ENCODE measurements at places on chromosomes 5 and 9. TPM values are rescaled to one million over a fixed set of nuclear protein-coding genes. Genes with fewer than 3 reads are reported as not detected.

- H3K4me1 ChIP-seq: no peaks in the 10 kb centered on the region
- H3K27ac ChIP-seq: no peak overlapping the region
- no peaks in the 10 kb centered on the region for H3K36me3 ChIP-seq
- H3K27me3 ChIP-seq: no peaks in the 10 kb centered on the region
Measured at GRCh38 chr9:19028835-19029451, 4.1 kb downstream of the SAXO1 start.

DNA sequence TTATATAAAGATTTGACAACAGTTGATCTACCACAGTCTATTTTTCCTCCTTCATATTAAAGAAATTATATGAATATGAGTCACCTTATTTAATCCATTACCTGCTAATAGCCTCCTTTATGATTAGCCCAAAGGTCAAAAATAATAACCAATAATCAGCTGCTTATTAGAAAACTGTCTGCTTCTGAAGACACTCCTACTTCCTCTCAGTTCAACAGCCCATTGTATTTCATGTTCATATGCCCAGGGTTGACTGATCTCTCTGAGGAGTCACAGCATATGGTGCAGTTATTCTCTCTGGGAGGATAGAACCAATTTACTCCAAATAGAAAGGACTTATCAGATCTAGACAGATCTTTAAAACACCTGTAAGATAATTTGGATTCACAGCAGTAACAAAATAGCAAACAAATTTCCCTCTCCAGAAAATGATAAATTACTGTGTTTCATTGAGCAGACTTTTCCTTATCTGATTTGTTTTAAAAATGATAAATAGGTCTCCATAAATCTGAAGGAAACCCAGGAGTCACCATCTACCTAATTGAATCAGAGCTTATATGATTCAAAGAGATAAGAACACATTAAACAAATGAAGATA is 180.4 kb upstream of the ITGA1 start:
- H3K4me3 ChIP-seq: no peak overlapping the region
- no peak for DNase-seq
- no peaks in the 10 kb centered on the region for H3K36me3 ChIP-seq
- H3K4me1 ChIP-seq: no peaks in the 10 kb centered on the region

Gene PCDHA9
- 0.02 TPM for polyA plus RNA-seq

DNA sequence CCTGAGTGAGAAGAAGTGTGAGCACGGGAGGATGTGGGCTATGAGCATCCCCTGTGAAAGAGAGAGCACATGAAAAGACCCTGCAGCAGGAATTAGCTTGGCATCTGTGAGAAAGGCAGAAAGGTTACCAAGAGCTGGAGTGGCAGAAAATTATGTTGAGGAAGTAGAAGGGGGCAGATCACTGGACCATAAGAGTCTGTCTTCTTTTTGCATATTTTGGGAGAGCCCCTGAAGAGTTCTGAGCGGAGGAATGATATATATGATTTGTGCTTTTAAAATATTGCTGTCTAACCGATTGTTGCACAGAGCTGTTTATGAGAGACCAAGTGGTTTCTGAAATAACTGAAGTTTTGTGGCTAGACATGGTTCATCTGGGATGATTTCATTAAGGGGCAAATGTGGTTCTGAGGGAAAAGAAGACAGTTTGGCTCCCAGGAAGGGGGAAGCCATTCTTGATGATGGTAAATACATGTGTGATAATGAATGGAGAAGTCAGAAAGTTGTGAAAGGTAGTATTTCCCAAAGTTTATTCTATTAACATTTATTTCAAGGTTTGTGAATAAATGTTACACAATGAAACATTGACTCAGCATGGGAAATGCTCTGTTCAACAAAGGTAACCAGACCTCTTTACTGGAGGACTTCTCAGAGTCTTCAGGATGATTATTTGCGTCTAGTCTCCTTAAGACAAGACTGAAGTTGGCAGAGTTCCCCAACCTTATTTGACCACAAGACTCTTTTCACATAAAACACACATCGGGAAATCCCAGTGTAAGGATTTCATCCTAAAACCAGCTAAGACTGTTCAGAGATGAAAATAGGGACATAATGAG is 31.5 kb upstream of the ADRB2 start:
- no peaks in the 10 kb centered on the region for H3K27me3 ChIP-seq
- H3K27ac ChIP-seq: no peak overlapping the region
- no peak overlapping the region for H3K4me3 ChIP-seq
- no peaks in the 10 kb centered on the region for H3K36me3 ChIP-seq
- H3K4me1 ChIP-seq: no peaks in the 10 kb centered on the region
- no peak for DNase-seq

DNA sequence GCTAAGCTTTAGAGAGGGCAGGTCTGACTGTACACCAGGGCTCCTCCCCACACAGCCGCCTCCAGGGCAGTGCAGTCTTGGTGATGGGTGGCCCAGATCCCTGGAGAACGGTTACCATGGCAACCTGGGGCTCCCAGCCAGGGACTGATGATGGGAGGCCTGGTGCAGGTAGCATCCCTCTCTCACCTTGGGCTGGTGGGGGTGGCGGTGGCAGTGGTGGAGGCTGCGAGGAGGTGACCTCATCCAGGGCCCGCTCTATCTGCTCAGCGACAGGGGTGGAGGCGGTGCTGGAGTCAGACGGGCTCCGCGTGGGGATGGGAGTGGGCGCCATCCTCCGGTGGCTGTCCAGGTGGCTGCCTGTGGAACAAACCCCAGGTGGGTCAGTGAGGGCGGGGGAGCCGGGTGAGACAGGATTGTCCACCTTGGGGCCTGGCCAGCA is 12.3 kb downstream of the PRR7 start:
- H3K36me3 ChIP-seq: peaks cover 58% of the 10 kb centered on the region
- peaks cover 57% of the 10 kb centered on the region for H3K4me1 ChIP-seq
- H3K27me3 ChIP-seq: no peaks in the 10 kb centered on the region
- peak overlapping the region; percentile 69 for H3K27ac ChIP-seq
- DNase-seq: peak; percentile 79

GRCh38 chr9:98101868-98102273 is 17.2 kb downstream of the TRIM14 start:
- no peaks in the 10 kb centered on the region for H3K4me1 ChIP-seq
- H3K4me3 ChIP-seq: no peak overlapping the region
- H3K27ac ChIP-seq: no peak overlapping the region
- H3K27me3 ChIP-seq: no peaks in the 10 kb centered on the region
- no peaks in the 10 kb centered on the region for H3K36me3 ChIP-seq

Gene FOXD4L5
- polyA plus RNA-seq: 0.05 TPM

DNA sequence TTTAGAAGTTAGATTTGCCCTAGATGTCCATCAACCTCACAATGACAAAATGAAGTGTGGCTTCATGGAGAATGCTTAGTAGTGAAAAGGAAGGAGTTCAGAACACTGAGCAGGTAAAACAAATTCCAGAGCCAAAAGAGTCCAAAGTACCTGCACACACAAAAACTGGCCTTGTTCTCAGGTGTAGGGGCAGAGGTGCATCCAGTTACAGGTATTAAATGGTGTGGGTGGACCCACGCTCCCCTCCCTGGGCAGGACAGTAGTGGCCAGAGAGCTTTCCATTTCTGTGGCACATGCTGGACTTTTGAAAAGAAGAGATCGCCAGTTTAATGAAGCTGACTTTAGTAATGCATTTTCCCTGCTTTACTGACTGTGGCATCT is 47.2 kb downstream of the SECISBP2 start:
- H3K36me3 ChIP-seq: peaks cover 21% of the 10 kb centered on the region
- no peak for DNase-seq
- H3K27ac ChIP-seq: no peak overlapping the region
- no peaks in the 10 kb centered on the region for H3K27me3 ChIP-seq
- no peaks in the 10 kb centered on the region for H3K4me1 ChIP-seq
- no peak overlapping the region for H3K4me3 ChIP-seq

- H3K4me1 ChIP-seq: no peaks in the 10 kb centered on the region
- peaks cover 4% of the 10 kb centered on the region for H3K27me3 ChIP-seq
- H3K36me3 ChIP-seq: no peaks in the 10 kb centered on the region
Measured at GRCh38 chr5:172502969-172503368, 48.6 kb upstream of the SH3PXD2B start.

Gene GADD45G
- polyA plus RNA-seq: 1.3 TPM

GRCh38 chr9:129750013-129750638 is 2.7 kb downstream of the PTGES start:
- peaks cover 20% of the 10 kb centered on the region for H3K4me1 ChIP-seq
- DNase-seq: no peak
- no peaks in the 10 kb centered on the region for H3K36me3 ChIP-seq
- H3K4me3 ChIP-seq: no peak overlapping the region
- H3K27me3 ChIP-seq: no peaks in the 10 kb centered on the region

Gene STK32A
- 0.20 TPM for polyA plus RNA-seq

Gene PRRX2
- polyA plus RNA-seq: 0.83 TPM

DNA sequence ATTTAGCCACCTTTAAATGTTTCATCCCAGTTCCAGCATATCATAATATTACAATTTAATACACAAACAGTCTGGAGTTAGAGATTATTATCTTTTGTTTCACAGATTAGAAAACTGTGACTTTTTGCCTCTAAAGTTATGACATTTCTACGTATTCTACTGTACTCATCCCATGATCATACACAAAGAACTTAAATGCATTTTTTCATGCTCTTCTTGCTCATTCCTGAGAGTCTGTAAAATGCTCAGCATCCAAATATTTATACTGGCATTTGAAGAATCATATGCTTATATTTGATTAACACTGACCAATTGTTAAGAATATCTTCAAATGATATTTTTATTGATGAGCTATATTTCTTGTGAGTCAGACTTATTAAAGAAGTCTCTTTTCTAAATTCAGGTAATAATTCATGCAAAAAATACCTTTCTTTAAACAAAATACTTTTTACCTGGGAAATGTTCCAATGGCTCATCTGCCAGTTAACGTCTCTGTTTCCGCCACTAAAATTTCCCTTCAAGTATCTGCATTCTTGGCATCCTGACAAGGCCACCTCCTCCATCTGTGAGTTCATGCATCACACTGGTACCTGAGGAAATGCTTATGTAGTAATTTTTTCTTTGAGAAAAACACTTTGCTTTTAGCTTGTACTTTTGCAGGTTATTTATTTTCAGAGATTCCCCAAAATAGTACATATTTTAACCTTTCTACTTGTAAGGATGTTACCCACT is 139.6 kb upstream of the RASA1 start:
- no peak for DNase-seq
- H3K27ac ChIP-seq: peak overlapping the region; percentile 68

DNA sequence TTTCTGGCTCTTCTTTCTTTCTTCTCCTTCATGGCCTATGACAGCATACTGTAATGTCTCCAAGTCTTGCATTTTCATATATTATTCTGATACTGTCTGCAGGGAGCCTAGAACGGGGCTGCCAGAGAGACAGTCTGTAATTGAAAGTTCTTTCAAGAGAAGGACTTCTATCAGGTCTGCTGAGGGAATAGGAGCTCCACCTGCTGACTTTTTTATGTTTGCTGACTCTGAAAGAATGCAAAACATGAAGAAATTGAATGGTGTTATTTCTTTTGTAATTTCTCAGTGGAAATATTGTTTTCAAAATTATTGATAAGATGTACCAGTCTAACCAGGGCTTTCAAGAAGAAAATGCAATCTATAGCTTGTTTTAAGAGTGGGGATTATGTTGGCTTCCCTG is 121.9 kb upstream of the RFX3 start:
- no peak overlapping the region for H3K4me3 ChIP-seq
- DNase-seq: no peak
- H3K4me1 ChIP-seq: no peaks in the 10 kb centered on the region

- DNase-seq: no peak
- H3K4me1 ChIP-seq: no peaks in the 10 kb centered on the region
- peaks cover 5% of the 10 kb centered on the region for H3K27me3 ChIP-seq
- no peak overlapping the region for H3K4me3 ChIP-seq
- H3K27ac ChIP-seq: no peak overlapping the region
- H3K36me3 ChIP-seq: no peaks in the 10 kb centered on the region
Measured at GRCh38 chr5:173391031-173391430, 62.8 kb upstream of the STC2 start.

DNA sequence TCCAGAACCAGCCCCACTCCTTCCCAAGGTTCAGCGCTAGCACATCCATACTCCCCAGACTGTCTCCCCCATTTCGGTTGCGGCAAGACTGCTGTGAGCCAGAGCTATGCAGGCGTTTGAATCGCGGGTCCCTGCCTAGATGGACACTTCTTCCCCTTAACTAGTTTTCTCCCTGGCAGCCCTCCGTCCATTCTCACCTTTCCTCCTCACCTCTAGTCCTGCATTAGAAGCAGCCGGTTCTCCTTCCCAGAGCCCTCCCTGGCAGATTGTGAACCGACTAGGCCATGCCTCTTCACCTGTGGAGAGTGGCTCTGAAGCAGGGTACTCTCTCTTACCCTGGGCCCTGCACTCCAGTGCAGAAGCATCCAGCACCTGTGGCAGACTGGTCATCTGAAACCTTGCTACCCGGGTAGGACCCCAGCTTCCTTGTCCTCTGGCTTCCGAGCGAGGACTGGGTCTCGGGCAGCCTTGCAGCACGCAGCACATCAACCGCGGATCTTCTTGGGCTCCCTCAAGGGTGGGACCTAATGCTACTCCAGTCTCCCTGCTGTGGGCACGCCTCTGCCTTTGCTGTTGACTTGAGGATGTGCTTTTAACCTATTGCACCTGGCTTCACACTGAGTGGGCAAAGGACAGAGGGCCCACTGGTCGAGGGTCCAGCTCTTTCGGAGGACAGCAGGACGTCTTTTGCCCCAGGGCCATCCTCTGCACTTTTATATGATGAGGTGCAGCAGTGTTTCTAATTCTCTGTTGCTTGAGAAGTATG is 183.6 kb downstream of the AOPEP start:
- H3K4me3 ChIP-seq: no peak overlapping the region
- no peaks in the 10 kb centered on the region for H3K27me3 ChIP-seq
- H3K36me3 ChIP-seq: no peaks in the 10 kb centered on the region
- peaks cover 31% of the 10 kb centered on the region for H3K4me1 ChIP-seq
- no peak for DNase-seq
- no peak overlapping the region for H3K27ac ChIP-seq

GRCh38 chr5:126615286-126615685 is 14.5 kb downstream of the PHAX start:
- no peak overlapping the region for H3K27ac ChIP-seq
- no peaks in the 10 kb centered on the region for H3K27me3 ChIP-seq
- H3K4me1 ChIP-seq: no peaks in the 10 kb centered on the region
- peaks cover 43% of the 10 kb centered on the region for H3K36me3 ChIP-seq
- no peak overlapping the region for H3K4me3 ChIP-seq
- DNase-seq: no peak
